ENCODE measurements at places on chromosomes 12 and 14.

- DNase-seq, result no peak
Observed at GRCh38 chr12:464484-465267, 4.9 kb downstream of the B4GALNT3 start.

DNA sequence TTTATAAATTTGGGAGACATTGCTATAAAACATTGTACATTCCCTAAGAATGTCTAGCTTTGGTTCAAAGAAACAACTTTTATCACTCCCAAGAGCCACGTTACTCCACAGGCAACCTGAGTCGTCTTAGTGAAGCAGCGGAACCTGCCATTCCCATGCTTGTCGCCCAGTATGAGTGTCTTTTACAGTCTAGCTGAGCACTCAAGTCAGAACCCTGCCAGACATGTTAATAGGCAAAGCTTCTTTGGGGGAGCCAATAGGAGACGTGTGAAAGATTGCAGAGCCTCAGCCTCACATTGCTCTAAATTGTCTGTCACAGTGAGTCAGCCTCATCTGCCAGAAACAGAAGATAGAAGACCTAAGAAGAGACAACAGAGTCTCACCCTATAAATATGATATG is 541.6 kb upstream of the FLRT2 start:
- DNase-seq, result no peak

- no peak for DNase-seq
Observed at GRCh38 chr12:80708975-80709328, 1.5 kb downstream of the MYF6 start.

DNA sequence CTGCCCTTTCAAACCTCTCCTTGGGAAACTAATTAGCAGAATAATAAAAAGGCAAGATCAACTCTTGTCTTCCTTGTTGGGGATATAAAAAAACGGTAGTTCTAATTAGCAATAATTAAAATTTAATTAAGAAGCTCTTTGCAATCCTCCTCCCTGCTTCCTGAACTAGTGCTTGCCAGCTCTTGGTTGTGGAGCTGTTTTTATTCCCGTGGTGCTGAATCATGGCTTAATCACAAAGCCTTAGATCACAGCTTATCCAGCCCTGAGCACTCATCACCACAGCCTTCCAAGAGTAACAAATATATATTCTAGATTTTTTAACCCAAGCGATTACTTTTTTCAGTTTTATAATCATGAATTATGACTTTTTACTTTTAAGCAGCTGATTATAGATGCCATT is 63.2 kb upstream of the INSM2 start:
- no peak for DNase-seq

DNA sequence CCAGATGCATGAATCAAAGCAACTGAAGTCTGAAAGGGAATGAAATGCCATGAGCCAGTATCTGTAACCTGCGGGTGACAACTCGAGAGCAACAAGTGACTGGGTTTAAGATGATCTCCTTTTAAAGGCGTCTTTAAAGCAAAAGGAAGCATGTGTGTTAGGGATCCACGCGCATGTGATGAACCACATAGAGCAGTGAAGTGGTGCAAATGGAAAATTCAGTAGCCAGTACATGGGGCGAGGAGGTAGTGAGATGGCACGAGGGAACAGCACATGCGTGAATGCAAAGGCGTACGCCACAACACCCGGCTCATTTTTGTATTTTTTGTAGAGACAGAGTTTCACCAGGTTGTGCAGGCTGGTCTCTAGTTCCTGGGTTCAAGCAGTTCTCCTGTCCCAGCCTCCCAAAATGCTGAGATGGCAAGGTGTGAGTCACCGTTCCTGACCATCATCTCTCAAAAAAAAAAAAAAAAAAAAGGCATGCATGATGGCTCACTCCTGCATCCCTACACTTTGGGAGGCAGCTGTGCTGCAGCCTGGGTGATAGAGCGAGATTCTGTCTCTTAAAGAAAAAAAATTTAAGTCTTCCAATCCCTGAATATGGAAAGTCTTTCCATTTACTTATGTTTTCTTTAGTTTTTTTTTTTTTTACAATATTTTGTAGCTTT is 24.6 kb upstream of the BCL7A start:
- DNase-seq, result no peak

GRCh38 chr12:67891596-67891995 is 97.7 kb upstream of the IFNG-AS1 start:
- no peak for DNase-seq

DNA sequence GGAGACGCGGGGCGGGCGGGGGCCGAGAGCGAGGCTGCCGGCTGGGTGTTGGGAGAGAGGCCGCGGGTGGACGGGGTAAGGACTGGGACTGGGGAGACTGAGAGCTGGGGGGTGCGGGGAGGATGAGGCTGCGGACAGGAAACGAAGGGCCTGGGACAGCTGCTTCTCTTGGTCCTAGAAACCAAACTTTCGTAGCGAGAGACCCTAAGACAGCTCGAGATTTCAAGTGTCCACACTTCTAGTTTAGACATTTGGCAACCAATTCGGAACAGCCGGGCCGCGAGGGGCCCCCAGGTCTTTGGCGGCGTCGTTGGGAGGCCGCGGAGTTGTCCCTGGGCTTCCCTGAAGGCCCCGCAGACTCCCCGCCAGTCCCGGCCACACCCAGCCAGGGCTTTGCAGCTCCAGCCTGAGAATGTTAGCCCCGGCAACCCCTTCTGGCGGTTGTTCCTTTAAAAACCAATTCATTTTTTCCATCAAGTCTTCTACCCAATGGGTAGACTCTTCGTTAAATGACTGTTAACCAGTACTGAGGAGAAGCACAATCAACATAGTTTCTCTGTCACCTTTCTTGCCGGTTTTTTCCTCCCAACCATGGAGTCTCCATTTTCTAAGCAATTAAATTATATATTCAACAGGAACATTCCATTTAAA is 11.5 kb downstream of the NKX2-1 start:
- no peak for DNase-seq

Measured in stimulated activated CD8-positive, alpha-beta memory T cell treated with anti-CD3 and anti-CD28 coated beads, Interleukin-15, amount 100 ng/mL, for 24 hours (primary cell).